SW 1271 (cell line): ENCODE measurements at places on chromosomes 12 and 14.

- no peak for DNase-seq
Measured at GRCh38 chr12:7155471-7156034, 25.4 kb downstream of the CLSTN3 start.

DNA sequence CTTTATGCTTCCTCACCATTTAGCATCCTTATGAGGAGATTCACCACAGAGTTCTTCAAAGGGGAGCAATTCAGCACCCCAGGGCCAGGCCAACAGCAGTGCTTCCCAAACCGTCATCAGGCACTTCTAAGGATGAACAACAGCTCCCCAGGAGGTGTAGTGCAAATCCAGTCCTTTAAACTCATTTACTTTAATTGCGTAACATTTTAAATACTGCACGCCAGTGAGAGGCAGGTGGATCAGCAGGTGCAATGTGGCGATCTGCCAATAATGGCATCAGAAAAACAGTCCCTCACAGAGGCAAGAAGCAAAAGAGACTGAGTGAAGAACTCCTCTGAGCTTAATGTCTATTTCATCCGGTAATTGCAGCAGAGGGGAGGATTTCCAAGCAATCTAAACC lies 770.9 kb upstream of the FOXG1 start:
- DNase-seq: no peak

- no peak for DNase-seq
Measured at GRCh38 chr14:75720116-75720515, 59.1 kb downstream of the TTLL5 start.

- no peak for DNase-seq
Measured at GRCh38 chr12:99977550-99977949, 7.2 kb downstream of the ANKS1B start.

DNA sequence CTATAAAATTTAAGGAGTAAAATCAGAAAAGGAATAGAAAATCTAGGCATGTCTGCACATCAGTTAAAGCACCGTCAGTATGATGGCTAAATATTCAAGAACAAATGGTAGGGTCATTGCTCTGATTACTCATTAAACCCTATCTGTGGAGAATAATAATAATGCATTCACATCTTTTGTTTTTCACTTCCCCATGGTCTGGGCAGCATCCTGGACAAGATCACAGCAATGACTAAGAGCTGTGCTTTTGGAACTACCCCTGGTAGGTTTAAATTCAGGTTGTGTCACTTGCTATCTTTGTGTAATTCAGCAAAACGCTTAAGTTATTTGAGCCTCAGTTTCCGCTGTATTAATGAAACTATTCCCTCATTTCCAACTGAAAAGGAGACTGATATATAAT lies 33.1 kb downstream of the C12orf42 start:
- no peak for DNase-seq

DNA sequence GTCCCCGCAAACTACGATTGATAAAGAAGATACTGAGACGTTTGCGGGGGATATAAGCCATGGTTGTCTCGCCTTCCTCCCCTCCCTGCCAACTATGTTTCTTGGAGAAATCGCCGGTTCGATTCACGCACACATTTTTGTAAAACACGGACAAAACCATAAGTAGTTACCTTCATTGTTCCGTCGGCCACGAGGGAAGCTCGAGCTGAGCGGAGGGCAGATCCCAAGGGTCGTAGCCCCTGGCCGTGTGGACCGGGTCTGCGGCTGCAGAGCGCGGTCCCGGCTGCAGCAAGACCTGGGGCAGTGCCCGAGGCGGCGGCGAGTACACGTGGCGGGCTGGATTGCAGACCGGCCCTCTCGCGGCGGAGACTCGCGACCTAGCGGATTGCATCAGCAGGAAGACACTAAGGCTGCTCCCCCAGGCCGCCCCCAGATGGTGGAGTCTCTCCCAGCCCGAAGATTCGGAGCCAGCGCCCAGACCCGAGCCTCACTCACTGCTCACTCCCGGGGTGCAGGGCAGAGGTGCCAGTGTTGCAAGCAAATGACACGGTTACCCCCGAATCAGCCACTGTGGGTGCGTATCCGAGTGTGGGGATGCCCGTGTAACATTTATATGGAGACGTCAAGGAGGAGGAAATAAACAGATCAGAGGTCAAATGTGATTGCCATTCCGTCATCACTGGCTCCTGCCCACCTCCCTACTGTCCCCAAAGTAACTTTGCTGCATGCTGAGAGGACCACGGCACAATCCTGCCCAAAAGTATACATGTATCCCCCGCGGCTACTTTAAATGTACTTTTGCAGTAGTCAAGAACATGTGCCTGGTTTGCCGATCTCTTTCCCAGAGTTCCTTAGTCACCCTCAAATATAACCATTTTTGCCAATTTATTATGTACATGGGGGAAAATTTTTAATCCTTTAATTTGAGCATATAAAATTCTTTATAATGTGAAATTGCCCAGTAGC lies at the start of gene BCAT1:
TSS of gene BCAT1 (minus strand) at position 345 of the 966 bp plus-strand sequence. CDS start at position 176, 169 bp downstream.
- no peak for DNase-seq

DNA sequence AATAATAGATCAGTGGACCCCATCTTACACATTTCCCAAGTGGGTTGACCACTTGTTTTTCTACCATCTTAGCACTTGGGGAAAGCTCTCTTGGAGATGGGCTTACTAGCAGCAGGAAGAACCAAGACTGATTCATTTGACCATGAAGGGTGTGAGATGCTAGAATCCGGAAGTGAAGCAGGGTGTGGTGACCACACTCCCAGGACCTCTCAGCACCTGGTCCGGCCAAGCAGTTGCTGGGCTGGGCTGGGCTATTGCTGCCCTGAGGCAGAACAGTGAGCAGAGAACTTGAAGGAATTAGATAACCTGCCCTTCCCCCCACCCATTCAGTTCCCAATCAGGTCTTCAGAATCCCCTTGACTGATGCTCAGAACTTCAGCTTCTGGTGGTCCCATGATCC lies 24.4 kb downstream of the ADCY6 start:
- no peak for DNase-seq

DNA sequence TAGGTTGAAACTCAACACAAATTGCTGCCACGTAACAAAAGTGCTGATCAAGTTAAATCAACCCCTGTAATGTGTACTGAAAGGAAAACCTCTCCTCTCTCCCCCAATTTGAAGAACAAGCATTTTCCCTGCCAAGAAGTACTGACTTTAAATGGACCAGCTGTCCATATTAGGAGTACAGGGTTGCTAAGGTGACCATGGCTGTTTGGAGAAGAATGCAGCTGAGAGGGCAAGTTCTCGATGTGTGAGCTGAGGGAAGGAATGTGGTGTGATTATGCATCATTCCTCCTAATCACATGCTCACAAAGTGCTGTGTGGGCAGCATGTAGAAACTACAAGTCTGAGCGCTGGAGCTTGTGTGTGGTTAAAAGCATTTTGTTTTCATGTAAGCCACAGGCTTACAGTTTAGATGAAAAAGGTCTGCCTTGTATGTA lies 50.9 kb upstream of the CCT2 start:
- DNase-seq: peak; percentile 87

DNA sequence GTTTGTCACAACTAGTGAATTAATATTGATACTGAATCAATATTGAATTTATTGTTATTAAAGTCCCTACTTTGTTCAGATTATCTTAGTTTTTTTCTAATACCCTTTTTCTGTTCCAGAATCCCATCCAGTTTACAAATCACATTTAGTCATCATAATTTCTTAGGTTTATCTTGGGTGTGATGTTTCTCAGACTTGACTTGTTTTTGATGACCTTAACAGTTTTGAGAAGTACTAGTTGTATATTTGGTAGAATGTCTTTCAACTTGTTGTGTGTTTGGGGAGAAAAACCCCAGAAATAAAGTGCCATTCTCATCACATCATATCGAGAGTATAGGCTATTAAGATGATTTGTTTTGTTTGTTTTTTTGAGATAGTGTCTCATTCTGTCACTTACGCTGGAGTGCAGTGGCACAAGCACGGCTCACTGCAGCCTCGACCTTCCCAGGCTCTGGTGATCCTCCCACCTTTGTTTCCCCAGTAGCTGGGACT lies 19.5 kb downstream of the MRPS35 start:
- DNase-seq: no peak

GRCh38 chr14:68124979-68125731 lies 305.6 kb downstream of the RAD51B start:
- peak; percentile 75 for DNase-seq

DNA sequence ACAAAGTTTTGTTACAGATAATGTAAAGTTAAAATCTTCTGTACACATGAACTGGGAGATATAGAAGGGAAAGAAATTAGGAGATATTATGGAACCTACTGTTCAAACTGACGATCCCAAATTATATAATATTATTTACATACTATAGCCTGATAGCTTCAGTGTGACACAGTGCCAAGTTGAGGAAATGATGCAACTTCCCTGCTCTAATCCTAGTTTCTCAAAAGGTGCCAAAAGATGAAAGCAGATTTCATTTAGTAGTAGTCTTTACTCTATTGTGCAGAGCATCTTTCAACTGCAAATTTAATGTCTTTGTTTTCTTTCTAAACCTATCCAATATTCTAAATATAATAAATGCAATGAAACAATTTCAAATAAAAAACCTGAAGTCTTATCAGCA lies 46.9 kb downstream of the COCH start:
- no peak for DNase-seq

GRCh38 chr12:24398605-24399004 lies 449.1 kb upstream of the SOX5 start:
- DNase-seq: no peak

- DNase-seq: no peak
Measured at GRCh38 chr14:104559028-104559803, 20.3 kb upstream of the C14orf180 start.

DNA sequence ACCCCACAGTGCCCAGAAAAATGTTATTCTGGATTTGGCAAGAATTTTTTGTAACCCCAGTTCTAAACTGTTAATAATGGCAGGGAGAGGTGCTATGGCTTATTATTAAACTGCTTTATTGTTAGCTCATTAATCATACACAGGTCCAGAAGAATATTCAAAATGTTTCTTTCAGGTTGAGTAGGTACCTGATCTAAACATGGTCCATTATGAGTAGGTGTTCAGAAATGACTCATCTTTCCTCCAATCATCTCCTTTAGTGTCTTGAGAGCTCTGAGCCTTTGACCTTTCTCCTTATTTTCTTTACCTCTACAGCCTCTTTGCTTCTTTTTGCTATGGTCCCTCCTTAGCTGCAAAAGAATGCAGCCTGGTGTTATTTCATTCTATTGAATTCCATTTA lies 211.0 kb upstream of the GARIN6 start:
- DNase-seq: no peak

DNA sequence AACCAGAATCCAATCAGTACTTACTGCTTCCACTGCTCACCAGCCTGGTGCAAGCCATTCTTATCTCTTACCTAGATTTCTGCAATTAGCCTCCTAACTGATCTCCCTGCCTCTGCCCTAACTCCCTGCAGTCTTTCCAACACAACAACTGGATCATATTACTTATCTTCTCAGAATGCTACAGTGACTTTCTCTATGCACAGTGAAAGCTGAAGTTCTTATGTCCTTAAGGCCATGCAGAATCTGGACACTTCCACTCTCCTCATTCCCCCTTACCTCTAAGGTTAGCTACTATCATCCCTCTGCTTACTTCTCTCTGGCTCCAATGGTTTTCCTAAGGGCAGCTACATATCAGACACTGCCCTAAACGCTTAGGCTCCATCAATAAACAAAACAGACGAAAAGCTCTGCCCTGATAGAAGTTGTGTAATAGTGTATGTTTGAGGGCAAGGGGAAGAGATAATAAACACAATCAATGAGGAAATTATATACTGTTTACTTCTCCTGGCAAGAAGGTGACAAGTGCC lies 4.0 kb downstream of the KTN1 start:
- no peak for DNase-seq

DNA sequence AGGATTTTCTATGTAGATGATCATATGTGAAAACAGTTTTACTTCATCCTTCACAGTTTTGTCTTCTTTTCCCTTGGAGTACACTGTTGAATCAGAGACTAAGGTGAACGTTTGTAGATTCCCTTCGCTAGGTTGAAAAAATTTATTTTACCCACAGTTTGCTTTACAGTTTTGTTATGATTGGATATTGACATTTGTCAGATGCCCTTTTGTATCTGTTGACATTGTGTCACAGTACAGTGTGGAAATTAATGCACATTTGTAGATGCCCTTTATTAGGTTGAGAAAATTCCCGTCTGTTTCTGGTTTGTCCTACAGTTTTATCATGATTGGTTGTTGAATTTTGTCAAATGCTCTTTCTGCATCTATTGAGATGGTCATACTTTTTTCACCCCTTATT lies 13.3 kb downstream of the G2E3 start:
- no peak for DNase-seq

DNA sequence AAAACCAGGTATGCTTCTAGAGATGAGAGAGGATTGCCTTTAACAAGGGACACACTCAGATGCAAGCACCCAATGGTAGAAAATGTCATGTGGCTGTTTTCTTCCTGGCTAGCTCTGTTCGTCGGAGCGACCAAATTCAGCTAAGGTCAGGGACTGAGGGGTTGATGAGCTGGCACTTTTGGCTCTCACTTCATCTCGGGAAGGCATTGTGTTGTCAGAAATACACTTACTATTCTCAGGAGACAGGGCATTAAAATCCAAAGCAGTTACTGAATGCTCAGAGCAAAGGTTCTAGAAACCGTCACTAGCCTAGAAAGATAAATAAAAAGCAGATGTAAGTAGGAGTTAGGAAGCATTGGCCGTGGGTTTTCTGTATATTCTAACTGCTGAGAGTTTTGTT lies 275.7 kb upstream of the SSTR1 start:
- DNase-seq: no peak

DNA sequence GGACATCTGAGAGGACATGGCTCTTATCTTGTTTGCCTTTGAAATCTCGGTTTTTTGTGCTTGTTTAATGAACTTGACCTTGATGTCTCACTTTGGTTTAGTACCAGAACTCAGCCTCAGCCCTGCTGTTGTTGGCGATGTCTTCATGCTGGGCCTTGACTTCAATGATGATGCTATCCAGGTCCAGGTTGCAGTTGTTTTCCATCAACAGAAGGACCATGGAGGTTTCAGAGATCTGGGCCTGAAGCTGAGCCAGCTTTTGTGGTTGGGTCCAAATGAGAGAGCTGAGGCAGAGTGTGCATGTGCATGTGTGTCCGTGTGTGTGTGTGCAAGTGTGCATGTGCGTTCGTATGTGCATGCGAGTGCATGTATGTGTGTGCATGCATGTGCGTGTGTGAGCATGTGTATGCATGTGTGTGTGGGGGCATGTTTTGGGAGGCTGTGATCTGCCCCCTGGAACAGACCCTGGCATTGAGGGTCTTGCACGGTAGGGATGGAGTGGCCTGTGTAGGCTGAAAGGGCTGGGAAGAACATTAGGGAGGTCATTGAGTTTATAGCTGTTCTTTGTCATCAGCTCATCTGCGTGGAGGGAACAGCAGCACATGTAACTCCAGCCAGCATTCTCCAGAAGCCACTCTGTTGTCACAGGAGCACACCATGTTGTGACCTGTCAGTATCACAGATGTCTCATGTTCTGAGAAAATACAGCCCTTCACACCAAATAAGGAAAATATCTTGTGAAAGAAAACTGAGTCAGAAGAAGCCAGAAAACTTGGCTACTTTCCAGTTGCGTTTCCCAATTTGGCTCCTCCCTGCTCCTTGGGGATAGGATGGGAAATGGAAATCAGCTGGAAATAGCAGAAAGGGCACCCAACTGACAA lies 10.0 kb upstream of the KRT82 start:
- DNase-seq: no peak
